ENCODE measurements at places on chromosomes 4 and X.

DNA sequence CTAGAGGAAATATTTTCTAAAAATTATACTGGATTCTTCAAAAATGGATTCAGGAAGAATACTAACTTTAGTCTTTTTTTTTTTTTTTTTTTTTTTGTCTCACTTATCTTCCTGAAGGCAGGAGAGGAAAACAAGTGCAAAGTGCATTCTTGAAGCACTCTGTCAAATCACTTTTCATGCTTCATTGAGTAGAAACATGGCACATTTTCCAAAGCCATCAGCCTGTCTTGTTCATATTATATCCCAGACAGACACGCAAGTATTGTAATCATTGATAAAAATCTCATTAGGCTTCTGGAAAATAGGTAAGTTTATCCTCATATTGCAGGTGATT is 1.2 kb downstream of the BBS12 start:
- no peak for DNase-seq

GRCh38 chr4:101953949-101954348 is 163.4 kb downstream of the BANK1 start:
- no peak for DNase-seq

GRCh38 chrX:151982222-151982621 is 7.7 kb upstream of the GABRE start:
- DNase-seq = no peak

GRCh38 chr4:2953496-2953895 is 9.7 kb downstream of the NOP14 start:
- DNase-seq = no peak

DNA sequence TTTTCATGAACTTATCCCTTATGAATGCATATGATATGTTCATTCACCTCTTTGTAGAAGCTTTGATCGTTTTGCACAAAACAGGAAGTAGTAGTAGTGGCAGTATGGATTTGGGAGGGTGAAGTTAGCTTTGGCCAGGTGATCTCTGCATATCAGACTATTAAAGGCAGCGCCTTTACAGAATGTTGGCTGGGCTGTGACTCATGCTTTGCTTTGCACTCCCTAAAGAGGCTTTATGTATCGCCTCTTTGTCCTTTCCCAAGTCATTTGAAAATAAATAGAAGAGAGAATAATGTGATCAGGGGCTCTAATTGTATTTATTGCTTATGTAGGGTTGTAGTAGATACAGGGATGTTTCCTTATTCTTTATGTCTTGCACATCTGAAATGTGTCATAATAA is 50.4 kb downstream of the SHROOM3 start:
- no peak for DNase-seq

DNA sequence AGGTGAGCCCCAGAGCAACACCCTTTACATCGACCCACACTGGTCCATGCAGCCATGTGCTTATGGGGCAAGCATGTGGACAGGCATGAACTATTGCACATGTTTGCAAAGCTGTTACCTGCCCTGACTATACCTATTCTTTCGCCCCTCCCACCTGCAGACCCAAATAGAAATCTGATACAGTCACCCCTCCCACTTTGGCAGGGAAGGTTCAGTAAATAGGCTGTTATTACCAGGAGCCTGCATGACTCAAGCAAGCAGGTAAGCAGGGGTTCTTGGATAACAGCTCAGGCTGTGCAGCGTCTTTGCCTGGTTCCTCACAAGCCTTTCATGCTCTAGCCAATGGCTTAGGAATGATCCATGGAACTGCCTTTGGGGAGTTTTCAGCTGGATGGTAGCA is 122.7 kb upstream of the DIPK2B start:
- no peak for DNase-seq

DNA sequence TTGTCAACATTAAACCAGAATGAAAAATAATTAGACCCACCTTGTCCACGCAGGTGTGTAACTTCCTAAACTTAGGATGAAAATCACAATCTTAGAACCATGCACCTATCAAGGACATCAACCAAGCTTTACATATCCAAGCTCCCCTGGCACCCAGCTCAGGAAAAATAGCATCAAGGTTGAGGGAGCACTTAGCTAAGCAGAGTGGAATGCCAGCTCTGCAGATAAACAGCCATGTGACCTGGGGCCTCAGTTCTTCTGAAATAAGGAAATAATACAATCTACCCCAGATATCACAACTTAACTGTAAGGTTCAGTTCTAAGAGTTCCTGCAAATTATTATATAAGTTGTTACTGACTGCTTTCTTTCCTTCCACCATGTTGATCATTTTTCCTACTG is 64.7 kb downstream of the DHX15 start:
- no peak for DNase-seq

DNA sequence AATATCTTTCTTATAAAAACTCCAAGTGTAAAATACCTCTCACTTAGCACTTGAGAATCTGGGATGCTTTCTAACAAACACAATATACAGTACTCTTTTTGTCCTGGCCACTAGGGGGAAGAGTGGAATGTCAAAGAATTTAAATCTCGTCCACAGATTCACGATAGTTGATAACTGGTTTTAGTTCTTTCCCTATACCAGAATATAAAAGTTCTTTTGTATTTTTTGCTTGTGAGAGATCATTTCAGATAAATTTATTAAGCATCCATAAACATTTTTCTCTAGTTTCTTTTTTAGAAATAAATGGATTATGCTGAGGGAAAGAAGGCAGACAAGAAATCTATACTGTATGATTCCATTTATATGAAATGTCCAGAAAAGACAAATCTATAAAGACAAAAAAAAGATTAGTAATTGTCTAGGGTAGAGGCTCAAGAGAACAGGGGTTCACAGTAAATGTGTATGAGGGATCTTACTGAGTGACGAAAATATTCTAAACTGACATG is 50.4 kb downstream of the MGARP start:
- DNase-seq = no peak

- no peak for DNase-seq
Observed at GRCh38 chr4:118865091-118865708, 23.5 kb upstream of the SYNPO2 start.

DNA sequence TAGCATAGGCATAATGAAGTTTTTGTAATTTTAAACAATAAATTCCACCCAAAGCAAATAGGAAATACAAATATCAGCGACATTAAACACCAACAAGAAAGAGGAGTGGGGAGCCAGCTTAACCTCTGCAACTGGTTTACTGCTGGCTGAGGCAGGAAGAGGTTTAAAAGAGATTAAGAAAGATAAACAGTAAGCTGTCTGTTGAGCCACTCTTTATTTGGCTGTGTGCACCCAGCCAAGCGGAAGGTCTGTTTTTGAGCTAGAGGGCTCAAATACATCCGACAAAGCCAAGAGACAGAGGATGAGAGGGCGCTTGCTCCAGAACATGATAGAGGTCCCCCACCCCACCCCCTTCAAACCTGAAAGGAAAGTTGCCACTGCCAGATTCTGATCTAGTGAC is 191.4 kb downstream of the MGST2 start:
- no peak for DNase-seq

GRCh38 chr4:87019246-87019791 is 84.5 kb downstream of the AFF1 start:
- no peak for DNase-seq

DNA sequence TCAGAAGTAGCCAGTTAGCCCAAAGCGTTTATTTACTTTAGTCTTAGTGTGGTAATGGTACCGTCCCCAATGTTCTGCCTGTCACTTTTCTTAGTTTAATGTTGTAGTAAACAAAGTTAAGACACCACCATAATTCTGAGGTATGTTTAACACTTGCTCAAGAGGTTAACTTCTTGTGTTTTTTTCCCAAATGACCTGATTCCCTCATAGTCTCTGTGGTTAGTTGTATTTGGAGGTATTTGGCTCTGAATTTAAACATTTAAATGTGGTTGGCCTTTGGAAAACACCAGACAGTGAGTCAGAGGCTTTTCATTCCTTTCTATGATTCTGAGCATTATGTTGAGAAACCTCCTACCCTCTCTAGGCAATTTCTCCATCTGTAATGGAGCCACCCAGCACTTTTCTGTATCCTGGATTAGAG is 47.9 kb downstream of the CXCL1 start:
- no peak for DNase-seq

- no peak for DNase-seq
Observed at GRCh38 chrX:15797707-15798106, 7.4 kb downstream of the ZRSR2 start.

DNA sequence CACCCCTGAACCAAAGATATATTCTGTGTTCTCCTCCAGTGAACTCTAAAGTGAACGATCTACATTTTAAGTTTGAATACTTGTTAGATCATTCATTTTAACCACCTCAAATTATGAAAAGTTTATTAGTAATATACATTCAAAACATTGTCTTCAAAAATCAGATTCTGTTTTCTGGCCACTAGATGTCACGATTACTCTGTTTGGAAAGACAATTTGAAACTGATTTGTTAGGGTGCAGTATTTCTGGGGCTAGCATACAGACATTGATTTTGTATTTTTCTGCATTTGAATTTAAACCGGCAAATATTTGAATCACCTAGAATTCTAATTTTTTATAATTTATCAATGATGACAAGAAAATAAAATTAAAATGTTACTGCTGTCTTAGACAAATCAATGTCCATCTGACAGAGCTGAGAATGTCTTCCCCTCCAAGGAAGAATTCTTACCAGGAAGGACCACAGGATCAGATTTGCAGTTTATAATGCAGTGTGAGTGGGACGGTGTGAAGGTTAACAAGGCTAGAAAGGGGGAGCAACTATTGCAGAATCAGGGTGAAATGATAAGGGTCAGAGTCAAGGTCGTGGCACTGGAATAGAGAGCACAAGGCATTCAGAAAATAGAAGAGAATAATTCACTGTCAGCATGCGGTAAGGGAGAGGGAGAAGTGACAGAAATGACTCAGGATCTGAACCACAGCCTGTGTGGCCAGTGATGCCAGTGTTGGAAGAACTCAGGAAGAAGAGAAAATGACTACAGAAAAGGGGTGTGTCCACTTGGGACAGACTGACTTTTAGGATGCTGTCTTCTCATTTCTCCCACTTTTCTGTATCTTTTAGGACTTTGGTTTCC is 91.6 kb downstream of the ANXA10 start:
- DNase-seq = no peak

DNA sequence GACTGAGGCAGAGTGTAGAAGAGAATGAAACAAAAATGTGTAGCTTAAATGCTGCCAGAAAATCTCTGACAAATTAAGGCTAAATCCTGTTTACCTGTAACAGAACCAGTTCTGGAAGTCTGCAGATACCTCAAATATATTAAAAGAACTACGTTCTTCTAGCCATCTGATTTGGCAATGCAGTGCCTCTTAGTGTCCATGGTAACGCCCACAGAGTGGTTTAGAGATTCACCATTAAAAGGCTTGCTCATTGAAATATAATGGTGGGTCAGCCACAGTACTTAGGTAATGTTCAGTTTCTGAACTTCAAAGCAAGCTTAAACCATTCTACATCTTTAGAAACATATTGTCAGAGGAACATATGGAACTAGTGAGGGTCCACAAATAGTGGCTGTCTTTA is 23.2 kb upstream of the LUZP4 start:
- no peak for DNase-seq

DNA sequence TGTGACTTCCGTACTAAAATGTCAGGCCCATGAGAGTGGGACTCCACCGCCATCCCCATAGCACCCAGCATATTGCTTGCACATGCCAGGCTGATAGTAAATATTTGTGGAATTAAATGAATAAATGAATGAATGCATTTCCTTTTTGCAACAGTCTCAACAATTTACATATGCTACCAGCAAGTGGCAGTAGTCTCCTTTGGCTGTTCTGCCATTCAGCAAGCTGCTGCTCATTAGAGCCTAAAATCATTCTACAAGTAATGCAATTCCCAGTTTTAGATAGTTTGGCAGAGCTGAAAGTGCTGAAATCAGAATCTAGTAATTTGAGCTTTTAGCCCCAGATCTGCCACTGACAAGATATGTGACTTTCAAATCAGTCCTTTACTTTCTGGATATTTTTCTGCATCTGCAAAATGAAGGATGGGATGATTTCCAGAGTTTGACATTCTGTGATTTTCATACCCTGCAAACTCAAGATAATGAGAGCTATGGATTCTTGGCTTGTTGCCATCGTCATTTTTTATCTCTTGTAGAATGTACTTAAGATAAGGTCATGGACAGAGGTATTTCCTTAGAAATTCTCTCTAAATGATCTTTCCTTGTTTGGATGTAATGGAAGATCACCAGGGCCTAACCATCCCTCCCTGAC is 35.7 kb upstream of the INTS6L start:
- no peak for DNase-seq

DNA sequence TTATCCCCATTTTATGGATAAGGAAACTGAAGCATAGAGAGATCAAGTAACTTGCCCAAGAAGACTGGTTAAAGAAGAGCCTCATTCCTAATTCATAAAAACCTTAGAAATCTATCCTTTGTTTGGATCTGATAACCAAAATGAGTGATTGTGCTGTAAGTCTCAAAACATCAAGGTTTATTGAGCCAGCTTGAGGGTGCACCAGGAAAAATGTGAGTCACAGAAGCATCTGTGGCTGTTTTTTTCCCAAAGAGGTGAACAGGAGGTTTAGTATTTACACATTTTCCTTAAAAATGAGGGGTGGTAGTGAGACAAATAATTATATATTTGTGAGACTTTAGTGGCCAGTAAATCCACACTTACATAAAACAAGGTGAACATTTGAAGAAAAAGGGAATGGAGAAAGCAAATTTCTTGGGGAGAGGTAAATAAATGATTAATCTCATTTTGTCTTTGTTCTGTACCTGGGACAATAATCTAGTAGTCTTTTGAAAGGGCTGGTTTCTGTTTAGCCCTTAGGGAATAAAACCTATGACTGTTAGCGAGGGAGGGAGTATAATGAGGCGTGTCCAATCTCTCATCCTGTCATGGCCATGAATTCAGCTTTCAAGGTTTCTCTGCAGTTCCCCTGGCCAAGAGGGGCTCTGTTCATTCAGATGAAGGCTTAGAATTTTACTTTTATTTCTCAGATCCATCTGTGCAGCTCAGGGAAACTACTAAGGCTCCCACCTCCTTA is 12.2 kb upstream of the FMR1 start:
- no peak for DNase-seq

DNA sequence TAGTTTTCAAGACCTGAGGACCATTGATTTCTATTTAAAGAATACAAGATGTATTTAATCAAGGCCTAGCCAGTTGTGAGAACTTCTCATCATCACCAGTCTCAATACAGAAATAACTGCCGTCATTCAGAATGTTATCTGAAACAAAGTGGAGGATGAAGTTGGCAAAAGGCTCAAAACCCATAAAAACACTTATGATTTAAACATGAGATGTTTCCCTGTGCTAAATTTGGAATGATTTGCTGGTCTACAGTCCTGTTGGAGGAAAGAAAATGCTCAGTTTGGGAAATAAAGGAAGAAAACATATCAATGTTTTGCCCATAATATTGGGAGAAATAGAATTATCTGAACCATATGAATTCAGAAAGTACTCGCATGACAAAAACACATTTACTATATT is 192.2 kb downstream of the ADGRA3 start:
- no peak for DNase-seq

GRCh38 chr4:126037231-126037630 is 722.5 kb downstream of the FAT4 start:
- DNase-seq = no peak
